ENCODE measurements at places on chromosomes 7 and 10. TPM values are rescaled to one million over a fixed set of nuclear protein-coding genes. Genes with fewer than 3 reads are reported as not detected.

Gene PTF1A
- polyA plus RNA-seq: not detected

Gene AKR1C3
- 64.0 TPM for polyA plus RNA-seq

Gene PTN
- 176 TPM for polyA plus RNA-seq

Gene MYH16
- 0.20 TPM for polyA plus RNA-seq

Gene LEP
- polyA plus RNA-seq: 0.53 TPM

Gene GPR22
- polyA plus RNA-seq: 0.15 TPM

Gene C10orf105
- polyA plus RNA-seq: 0.18 TPM

Gene C7orf57
- polyA plus RNA-seq: 0.95 TPM

Gene CCDC172
- polyA plus RNA-seq: not detected

DNA sequence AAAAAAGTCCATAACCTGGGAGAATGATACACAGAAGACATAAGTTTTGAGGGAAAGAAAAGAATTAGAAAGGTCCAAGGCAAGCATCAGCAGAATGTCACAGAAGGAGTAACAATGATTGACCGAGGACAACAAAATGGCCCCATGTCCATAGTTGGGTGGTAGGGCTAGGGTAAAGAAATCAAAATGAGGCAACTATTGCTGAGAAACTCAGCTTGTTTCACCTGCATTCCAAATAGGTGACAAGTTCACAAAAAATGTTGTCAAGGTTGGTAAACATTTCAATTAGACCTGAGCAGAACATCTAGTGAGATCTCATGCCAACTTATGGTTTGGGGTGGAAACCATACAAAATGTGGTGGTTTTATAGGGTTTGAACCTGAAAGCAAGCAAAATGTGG is 22.8 kb upstream of the DLX6 start:
- DNase-seq: no peak

- no peak for DNase-seq
Measured at GRCh38 chr7:154986200-154986945, 16.6 kb downstream of the PAXIP1 start.

DNA sequence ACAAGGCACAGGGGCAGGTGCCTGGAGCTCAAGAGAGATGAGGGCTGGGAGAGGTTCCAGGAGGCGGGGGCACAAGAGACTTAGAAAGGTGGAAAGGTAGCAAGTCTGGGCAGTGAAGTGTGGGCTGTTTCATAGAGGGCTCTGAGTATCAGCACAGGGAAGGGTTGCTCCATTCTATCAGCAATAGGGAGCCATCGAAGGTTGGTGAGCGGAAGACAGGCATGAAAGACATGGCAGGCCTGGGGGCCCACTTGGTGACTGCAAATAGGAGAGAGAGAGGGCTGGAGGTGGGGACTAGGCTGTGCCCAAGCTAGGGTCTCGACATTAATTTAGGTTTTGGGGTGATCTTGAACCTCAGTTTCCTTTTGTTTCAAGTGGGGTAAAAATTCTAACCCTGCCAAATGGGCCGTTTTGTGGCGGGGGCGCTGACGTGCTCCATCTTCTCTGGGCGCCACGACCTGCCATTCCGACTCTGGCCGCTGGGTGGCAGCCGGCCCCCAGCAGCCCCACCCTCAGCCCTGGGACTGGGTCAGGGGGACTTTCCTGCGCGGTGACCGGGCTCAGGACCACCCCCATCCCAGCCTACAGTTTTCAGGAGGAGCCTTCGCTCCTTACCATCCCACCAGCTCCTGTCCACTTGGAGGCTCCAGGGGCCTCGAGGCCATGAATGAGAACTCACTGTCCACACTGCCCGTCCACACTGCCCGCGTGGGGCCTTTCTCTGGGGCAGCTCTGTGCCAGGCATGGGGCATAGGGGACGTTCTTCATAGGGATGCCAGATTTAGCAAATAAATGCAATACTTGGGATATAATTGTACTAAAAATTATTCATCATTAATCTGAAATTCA is 37.2 kb upstream of the PCBD1 start:
- DNase-seq: peak; percentile 40

GRCh38 chr10:102645388-102645740 is 1.1 kb downstream of the TRIM8 start:
- peak; percentile 75 for DNase-seq

DNA sequence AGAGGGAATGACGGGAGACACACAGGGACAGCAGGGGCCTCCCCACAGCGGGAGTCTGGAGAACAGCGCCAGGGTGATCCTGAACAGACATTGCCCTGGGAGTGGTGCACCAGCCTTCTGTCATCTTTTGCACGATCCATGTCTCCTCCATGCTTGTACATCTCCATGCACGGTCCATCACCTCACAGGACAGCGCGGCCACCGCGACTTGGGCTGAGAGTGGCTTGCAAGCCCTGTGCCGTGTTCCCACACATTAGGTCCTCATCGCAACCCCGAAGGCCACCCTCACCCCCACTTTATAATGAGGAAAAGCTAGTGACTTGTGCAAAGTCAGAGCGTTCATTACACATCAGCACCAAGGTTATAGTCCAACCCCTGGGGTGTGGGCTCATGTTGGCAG is 64.7 kb downstream of the CDH23 start:
- no peak for DNase-seq

DNA sequence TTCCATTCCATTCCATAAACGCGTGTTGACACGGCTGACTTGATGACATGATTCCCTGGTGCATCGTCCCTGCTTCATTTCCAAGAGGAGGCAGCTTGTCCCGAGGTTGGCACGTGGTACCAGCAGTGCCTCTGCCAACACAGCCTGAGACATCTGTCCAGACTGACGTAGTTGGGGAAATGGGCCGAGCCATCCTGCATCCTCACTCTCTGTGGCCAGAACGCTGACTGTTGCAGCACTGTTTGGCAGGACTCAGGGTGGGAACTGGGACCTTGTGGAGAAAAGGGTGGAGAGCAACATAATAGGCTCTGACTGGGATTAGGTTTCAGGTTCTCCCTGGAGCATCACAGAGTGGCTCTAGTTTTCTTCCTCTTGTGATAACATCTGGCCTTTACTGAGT is 118.6 kb upstream of the BTBD16 start:
- no peak for DNase-seq

- no peak for DNase-seq
Measured at GRCh38 chr7:73838642-73839041, 3.7 kb downstream of the METTL27 start.

- DNase-seq: no peak
Measured at GRCh38 chr10:114266521-114266920, 27.5 kb downstream of the VWA2 start.

DNA sequence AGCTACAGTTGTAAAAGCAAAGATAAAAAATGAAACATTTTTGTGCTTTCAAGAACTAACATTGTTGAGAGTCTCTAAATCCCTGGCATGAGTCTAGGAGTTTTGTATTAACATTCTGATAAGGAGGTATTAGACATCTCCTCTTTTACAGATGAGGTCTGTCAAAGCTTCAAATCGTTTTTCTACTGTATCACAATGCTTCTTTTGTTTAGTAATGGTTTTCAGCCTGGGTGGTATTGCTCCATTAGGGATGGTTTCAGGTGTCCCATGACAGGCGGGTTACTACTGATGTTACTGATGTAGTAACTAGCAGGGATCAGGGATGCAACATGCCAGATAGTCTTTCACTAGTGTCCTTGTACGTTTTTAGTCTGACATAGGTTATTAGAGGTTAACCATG is 27.4 kb downstream of the STAM start:
- DNase-seq: no peak

DNA sequence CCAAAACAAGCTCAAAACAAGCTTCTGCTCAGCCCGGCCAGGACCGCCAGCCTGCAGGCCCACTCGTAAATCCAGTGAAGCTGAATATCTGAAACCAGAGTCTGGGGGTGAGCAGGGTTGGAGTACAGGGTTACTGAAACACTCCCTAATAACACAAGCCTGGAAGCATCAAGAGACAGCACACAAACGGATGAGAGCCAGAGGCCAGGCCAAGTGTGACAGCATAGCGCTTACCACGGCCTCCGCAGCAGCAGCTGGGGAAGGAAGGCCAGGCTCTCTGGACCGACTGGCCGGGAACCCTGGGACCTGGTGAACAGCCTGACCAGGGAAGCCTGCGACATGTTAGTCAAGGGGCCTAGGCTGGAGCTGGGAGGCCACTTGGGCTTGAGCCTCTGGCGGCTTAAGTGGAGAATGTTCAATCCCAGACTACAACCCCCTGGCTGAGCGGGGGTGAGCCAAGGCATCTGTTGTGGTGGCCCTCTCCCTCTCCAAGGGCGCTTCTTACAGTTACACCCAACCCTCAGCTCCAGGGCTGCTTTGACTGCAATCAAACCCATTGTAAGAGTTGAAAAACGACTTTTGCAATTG is 21.7 kb upstream of the RNF32 start:
- peak; percentile 62 for DNase-seq

DNA sequence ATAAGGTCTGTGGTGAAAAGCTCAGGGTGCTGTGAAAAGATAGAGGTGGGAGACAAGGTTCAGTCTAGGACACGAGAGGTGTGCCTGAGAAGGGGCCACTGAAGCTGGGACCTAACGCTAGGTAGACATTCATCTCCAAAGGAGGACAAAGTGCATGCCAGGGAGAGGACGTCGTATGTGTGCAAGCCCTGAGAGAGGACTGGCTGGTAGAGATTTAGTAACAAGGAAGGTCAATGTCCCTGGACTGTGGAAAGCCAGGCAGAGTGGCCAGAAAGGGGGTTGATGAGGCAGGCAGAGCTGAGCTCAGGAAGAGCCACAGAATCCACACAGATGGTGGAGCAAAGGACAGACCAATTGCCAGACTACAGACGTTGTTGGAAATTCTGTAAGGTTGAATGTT is 817.6 kb downstream of the CCSER2 start:
- DNase-seq: no peak

GRCh38 chr10:108877095-108877561 is 1046.2 kb downstream of the XPNPEP1 start:
- DNase-seq: no peak

- DNase-seq: no peak
Measured at GRCh38 chr7:33114976-33115375, 5.8 kb upstream of the RP9 start.

GRCh38 chr10:121351540-121351939 is 246.7 kb downstream of the FGFR2 start:
- DNase-seq: no peak

DNA sequence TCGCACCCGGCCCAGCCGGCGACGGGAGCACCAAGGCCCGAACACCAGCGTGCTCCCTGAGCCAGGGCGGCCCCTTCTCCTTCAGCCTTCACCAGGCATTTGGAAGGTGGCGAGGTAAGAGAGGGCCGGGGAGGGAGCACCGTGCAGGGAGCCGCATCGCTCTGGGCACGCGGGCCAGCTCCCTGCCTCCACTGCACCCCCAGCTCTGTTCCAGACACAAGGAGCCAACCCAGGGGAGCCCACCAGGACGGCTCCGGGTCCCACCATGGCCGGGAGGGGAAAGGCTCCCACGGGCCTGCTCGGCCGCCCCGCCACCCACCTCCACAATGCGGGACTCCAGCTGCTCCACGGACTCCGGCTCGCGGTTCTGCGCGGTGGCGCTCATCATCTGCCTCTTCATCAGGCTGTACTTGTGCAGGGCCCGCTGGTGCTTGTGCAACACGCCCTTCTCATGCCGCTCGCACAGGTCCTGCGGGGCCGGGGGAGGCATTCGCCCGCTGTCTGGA is 15.1 kb downstream of the NUDT1 start:
- no peak for DNase-seq

GRCh38 chr7:128910569-128910945 is at the start of gene KCP:
KCP (minus strand) TSS chr7:128910709; CDS start chr7:128910676, 33 bp downstream.
- no peak for DNase-seq

- no peak for DNase-seq
Measured at GRCh38 chr7:94649450-94649849, 6.5 kb downstream of the SGCE start.

DNA sequence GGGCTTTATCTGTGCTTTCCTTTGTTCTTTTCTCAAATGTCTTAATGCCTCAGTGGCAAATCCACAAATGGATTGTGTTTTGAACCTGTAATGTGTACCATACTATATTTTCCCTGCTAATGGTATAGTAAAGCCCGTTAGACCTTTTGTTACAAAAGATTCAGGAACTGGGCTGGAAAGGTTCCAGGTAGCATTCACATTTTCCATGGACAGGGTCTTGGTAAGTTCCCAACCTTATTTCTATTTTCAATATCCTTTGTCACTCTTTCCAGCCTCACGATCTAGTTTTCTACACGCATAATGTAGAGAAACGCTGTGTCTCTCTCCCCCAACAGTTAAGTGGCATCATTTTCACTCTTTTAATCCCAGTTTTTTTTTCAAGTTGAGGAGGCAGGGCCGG is 153.0 kb downstream of the PLCE1 start:
- no peak for DNase-seq

- DNase-seq: no peak
Measured at GRCh38 chr7:30502470-30503251, 2.0 kb downstream of the GGCT start.

GRCh38 chr10:6647811-6648526 is 67.9 kb upstream of the PRKCQ start:
- DNase-seq: peak; percentile 34
